Activated naive CD8-positive, alpha-beta T cell treated with anti-CD3 and anti-CD28 coated beads, Interleukin-2, amount 50 U/mL, for 16 hours (primary cell): ENCODE measurements at places on chromosomes 12 and 14.
A peak's percentile ranks its signal among the peaks of the same experiment; 100 is the strongest.

DNA sequence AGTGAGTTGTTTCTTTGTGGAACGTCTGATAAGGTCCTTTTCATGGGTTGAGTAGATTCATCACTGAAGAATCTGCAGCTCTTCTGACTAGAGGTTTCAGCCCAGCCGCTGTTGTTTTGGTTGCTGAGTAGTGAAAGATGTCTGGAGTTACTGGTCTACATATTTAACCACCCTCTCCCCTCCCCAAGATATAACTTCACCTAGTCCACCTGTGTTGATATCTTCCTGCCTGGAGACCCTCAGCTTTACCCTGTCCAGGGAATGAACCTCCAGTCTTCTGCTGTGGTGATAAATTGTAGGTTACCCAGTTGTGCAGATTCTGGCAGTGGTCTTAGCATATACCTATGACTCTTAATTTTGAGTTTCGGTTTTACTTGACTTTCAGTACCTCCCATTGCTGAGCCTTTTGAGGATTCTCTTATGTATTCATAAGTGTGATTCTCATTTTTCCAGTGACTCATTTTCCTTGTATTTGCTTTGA is 62.9 kb downstream of the CCDC91 start:
- DNase-seq: peak; percentile 0

GRCh38 chr12:71282925-71283324 is 125.1 kb upstream of the TSPAN8 start:
- DNase-seq: no peak

GRCh38 chr12:76455582-76456345 is 103.8 kb downstream of the OSBPL8 start:
- DNase-seq: no peak

GRCh38 chr14:103288076-103288766 is 45.8 kb upstream of the EIF5 start:
- DNase-seq: no peak
